ENCODE measurements at places on chromosomes 2 and 18.

GRCh38 chr2:199130501-199130900 lies 327.2 kb downstream of the SATB2 start:
- no peak for DNase-seq

DNA sequence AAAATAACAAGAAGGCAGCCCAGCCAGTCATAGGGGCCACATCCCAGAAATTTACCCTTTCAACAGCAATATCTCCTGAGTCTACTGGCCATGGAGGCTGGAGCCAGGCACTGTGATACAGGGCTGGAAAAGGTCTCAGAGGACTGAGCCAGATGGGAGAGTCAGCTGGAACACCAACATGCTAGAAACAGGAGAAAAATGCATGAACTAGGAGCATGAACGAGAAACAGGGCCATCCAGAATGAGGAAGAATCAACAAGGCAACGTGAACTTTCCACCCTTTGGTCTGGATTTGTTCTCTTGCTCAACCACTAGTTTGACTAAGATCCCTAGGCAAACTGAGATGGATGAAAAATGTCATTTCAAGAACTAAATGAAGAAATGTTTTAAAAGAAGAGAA lies 13.1 kb downstream of the PID1 start:
- DNase-seq, result no peak

GRCh38 chr2:174586418-174587295 lies 10.9 kb downstream of the WIPF1 start:
- DNase-seq, result no peak

GRCh38 chr18:38028946-38029345 lies 463.3 kb upstream of the CELF4 start:
- DNase-seq, result no peak

DNA sequence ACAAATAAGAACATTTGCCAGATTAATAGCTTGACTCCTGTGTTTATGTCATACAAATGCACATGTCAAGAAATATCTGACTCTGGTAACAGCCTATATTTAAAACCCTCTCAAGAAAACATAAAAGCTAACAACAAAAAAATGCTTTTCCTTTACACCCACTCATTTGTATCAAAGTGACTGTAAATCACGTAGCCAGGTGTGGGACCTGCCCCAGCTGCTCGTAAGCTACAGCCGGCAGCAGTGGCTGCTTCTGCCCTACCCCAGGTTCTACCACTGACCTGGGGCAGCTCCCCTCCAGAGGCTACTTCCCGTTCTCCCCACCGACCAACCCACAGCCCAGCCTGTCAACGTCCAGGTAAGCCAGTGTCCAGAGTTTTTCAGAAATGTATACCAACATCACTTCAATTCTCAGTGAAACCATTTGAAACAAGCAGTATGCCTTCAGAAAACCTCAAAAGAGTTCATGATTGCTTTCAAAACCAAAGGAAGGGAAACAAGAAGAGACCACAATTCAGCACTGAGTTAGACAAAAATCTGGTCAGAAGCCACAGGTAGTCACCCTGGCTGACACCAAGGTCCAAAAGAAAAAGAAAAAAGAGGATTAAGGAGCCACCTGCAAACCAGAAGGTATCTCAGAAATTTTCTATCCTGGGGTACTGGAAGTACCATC lies 40.4 kb downstream of the KIDINS220 start:
- DNase-seq, result no peak

DNA sequence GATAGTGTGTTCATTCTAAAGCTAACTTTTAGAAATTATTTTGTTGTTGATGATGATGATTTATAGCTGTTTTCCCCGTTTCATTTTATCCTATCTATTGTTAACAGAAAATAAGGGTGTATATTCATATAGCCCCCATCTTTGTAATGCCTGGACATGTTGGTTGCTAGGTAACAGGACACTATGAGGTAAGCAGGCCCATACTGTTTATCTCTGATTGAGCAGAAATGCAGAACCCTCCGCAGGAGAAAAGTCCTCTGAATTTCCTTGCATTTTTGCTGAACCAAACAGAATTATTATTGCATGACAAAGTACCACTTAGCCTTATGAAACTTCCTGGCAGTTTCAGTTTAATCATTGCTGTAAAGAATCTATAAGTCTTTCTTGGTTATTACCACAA lies 339.4 kb downstream of the DCC start:
- no peak for DNase-seq

DNA sequence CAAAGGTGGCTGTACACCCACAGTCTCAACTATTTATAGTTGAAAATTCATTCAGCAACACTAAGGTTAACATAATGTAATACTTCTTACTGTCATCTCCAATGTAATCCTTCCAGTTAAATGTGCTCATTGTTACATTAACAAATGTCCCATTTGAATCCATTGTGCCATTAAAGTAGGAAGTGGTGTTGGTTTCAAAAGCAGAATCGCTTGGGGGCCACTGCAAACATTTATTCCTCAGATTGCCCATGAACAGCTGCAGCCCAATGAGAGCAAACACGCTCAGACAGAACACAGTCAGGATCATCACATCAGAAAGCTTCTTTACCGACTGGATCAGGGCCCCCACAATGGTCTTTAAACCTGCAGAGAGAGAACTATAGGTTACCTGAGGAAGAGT lies 41.4 kb downstream of the SCN3A start:
- DNase-seq, result no peak

- no peak for DNase-seq
Observed at GRCh38 chr2:61448229-61448628, 22.7 kb downstream of the USP34 start.

GRCh38 chr2:96531366-96531765 lies 5.2 kb upstream of the ARID5A start:
- no peak for DNase-seq

DNA sequence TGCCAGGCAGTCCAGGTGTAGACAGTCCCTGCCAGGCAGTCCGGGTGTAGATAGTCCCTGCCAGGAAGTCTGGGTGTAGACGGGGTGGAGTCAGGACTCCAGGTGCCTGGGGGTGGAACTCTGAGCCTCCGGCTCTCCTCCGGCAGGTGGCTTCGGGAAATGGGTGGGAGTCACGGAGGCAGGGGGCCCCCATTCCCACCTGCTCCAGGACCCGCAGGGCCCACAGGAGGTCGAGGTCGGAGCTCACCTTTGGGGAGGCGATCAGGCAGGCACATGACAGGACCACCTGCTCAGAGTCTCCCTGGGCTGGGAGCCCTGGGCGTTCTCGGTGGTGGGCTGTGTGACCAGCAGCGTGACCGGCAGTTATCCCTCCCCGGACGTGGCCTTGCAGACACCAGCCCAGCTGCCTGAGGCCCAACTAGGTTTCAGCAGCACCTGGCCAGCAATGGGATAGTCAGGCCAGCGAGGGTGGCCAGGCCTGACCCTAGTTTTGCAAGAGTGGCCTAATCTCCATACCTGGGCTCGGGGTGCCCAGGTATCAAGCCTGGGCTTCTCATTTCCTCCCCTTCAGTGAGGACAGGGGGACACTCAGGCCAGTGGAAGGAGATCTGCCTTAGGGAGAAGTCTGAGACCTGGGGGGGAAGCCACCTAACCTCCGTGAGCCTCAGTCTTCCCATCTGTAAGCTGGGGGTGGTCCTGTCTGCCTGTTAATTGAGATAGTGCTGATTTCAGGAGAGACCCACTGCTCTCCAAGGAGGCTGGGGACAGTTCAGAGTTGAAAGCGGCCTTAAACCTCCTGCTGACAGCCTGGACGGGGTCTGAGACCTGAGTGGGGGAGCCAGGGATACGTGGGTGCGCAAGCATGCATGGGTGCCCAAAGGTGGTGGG lies 13.2 kb downstream of the GPC1 start:
- no peak for DNase-seq

- DNase-seq, result no peak
Observed at GRCh38 chr2:137522620-137523011, 441.7 kb upstream of the HNMT start.

DNA sequence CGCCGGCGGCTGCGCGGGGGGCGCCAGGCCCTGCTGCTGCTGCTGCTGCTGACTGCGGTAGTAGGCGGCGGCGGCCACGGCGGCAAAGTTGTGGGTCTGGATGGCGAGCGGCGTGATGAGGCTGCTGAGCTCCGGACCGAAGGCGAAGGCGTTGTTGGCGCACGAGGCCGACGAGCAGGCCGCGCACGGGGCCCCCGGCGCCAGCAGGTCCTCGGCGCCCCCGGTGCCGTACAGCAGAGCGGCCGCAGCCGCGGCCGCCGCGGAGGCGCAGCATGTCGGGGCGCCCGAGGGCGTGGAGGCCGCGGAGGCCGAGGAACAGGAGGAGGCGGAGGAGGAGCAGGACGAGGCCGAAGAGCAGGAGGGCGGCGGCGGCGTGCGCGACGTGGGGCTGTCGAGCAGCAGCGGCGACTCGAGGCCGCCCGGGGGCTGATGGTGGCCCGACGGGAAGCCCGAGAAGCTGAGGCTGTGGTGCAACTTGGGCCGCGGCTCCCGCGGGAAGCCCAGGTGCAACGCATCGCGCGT lies 1.8 kb downstream of the ZFP36L2 start:
- peak; percentile 37 for DNase-seq

- no peak for DNase-seq
Observed at GRCh38 chr2:112644933-112645309, 818 bp upstream of the SLC20A1 start.

GRCh38 chr2:100110614-100111000 lies 31.8 kb downstream of the AFF3 start:
- DNase-seq, result no peak

DNA sequence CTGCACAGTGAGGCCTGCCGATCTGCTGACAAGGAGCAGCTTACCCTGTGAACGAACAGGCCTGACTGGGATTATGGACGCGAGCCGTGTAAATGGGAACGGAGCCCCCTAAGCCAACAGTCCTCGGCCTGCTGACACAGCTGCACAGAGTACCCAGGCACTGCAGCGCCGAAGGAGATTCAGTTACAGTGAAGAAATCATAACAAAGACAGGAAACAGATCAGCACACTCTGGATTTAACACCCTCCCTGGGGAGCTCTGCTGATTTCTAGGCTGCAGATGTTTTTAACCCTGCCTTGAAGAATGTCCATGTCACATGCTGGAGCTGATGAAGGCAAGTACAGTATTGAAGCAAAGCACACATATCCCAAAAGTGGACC lies 43.4 kb downstream of the COLEC12 start:
- DNase-seq, result no peak

DNA sequence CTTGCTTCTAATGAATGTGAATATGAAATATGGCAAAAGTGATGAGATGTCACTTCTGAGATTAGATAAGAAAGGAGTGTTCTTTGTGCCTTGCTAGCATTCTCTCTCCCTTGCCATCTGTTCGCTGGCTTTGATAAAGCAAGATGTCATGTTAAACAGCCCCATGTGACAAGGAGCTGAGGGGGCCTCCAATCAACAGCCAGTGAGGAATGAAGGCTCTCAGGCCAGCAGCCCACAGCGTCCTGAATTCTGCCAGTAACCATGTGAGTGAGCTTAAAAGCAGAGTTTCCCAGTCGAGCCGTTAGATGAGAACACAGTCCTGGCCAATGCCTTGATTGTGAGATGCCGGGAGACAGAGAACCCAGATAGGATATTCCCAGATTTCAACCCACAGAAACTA lies 198.8 kb downstream of the IRS1 start:
- DNase-seq, result no peak
